ENCODE measurements at places on chromosomes 5 and 9. TPM values are rescaled to one million over a fixed set of nuclear protein-coding genes. Genes with fewer than 3 reads are reported as not detected.

DNA sequence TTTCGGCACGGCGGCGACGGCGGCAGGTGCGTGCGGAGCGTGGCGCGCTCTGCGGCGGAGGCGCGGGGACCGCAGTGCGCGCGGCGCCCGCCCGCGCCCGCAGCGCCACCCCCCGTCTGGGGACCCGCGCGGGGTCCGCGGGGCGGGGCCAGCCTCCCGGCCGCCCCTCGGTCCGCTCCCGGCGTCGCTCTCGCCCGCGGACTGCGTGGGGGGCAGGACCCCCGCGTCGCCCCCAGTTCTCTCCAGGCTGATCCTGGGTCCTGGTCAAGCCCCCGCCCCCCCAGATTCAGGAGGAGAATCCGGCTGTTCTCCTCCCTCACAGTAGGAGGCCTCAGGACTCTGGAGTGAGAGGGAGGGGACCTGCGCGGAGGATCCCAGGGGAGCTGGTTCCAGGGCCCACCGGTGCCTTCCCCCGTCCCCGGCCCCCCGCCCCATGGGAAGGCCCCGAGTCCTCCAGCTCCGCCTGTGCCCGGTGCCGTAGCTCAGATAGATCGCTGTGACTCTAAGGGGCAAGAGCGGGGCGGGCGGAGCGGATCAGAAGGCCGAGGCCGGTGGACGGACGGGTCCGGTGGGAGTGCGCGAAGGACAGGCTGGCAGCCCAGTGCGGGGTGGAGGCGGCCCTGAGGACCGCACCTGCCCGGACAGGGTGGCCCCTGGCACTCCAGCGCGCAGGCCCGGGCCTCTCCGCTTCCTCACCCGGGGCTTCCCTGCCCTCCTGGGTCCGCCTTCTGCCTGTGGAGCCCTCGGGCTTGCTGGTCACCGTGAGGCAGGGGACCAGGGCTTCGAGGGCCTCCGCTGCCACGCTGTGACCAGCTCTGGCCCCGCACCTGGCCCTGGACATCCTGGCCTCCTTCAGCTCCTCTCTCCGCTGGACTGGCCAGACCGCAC, at the start of gene RNF208:
RNF208 (minus strand) TSS at position 51 of the 888 bp plus-strand sequence. CDS start 1,028 bp downstream, outside the sequence.
- peaks cover 20% of the 10 kb centered on the region for H3K4me1 ChIP-seq
- H3K36me3 ChIP-seq = no peaks in the 10 kb centered on the region
- H3K4me3 ChIP-seq = peak within 1 kb of the TSS; percentile 88
- peak; percentile 33 for DNase-seq
- H3K27me3 ChIP-seq = no peaks in the 10 kb centered on the region
- peak within 1 kb of the TSS; percentile 87 for H3K27ac ChIP-seq

DNA sequence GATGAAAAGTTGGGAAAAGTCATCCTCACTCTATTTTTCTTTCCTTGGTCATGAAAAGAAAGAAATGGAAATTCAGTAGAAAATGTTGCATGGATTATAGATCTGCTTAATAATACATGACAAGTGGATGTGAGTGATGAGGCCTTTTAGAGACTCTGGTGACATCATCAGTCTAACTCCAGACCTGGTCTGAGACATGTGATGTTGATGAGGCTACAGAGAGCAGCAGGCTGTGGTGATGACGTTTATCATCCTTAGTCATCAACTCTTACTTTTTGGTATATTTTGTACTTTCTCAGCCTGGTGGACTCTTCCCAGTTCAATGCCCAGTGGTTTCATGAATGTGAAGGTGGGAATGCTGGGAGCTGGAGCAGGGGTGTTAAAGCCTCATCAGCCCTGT, 116.4 kb downstream of the TTLL11 start:
- no peaks in the 10 kb centered on the region for H3K27me3 ChIP-seq
- H3K36me3 ChIP-seq = no peaks in the 10 kb centered on the region

The FANCG gene
- total RNA-seq = 14.5 TPM

DNA sequence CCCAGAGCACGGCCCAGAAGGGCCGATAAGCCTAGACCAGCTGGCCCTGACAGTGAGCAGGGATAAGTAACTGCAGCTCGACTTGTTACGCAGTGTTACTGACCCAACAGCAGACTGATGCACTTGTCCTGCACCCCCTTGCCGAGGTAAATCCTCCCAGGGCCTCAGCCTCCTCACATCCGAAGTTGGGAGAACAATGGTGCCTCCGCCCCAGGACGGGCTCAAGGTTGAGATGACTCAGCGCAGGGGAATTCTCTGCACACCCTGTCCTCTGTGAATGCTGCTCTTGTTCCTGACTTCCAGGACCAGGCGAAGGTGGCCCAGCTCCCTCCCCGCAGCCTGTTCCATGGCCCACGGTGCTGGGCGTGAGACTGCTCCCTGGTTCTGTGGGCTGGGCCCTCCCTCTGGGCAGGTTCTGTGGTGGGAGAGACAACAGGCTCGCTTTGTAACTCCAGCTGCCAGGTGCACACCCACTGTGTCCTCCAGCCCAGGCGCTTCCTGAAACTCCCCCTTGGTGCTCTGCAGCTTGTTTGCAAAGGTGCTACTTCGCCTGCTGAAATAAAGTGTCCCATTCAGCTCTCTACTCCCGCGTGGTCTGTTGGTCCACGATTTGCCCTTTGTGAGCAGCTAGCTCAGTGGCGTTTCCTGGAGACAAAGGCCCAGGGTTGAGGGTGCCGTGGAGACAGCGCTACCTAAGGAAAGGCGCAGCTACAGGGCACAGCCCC, 40.1 kb upstream of the SLC6A19 start:
- DNase-seq = peak; percentile 48
- no peaks in the 10 kb centered on the region for H3K27me3 ChIP-seq
- no peaks in the 10 kb centered on the region for H3K4me1 ChIP-seq

- H3K27me3 ChIP-seq = peaks cover 21% of the 10 kb centered on the region
- peaks cover 3% of the 10 kb centered on the region for H3K4me1 ChIP-seq
- no peaks in the 10 kb centered on the region for H3K36me3 ChIP-seq
- H3K4me3 ChIP-seq = no peak overlapping the region
- no peak overlapping the region for H3K27ac ChIP-seq
Observed at GRCh38 chr9:123996731-123997421, 14.7 kb upstream of the LHX2 start.

DNA sequence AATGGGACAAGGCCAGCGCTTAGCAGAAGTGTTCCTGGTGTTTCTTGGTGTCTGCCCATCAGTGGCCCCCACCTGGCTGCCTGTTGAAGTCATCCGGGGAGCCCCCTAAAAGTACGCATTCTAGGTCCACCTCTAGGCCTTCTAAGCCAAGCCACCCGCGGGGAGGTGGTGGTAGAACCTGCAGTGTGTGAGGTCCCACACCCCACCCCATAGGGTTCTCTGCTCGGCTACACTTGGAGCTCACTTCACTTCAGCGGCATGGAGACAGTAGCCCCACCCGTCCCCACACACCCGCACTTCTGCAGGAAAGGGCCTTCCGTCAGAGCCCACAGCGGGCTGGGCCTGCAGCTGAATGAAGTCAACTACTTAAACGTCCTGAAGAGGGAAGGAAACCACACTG, 29.6 kb upstream of the FCN2 start:
- no peak for DNase-seq
- no peaks in the 10 kb centered on the region for H3K36me3 ChIP-seq
- H3K27me3 ChIP-seq = no peaks in the 10 kb centered on the region
- H3K27ac ChIP-seq = no peak overlapping the region
- no peaks in the 10 kb centered on the region for H3K4me1 ChIP-seq

The ABHD17B gene
- 5.5 TPM for total RNA-seq

- peak; percentile 60 for DNase-seq
- H3K27me3 ChIP-seq = no peaks in the 10 kb centered on the region
- no peaks in the 10 kb centered on the region for H3K36me3 ChIP-seq
- H3K27ac ChIP-seq = no peak overlapping the region
- H3K4me1 ChIP-seq = no peaks in the 10 kb centered on the region
- H3K4me3 ChIP-seq = no peak overlapping the region
Observed at GRCh38 chr9:22433691-22434090, 12.9 kb upstream of the DMRTA1 start.

The PLEKHG4B gene
- 0.42 TPM for total RNA-seq

- H3K4me3 ChIP-seq = peak overlapping the region; percentile 30
- no peaks in the 10 kb centered on the region for H3K36me3 ChIP-seq
- H3K27me3 ChIP-seq = no peaks in the 10 kb centered on the region
- H3K27ac ChIP-seq = peak overlapping the region; percentile 63
Observed at GRCh38 chr9:83219924-83220438, 157.0 kb upstream of the RASEF start.

The CNTLN gene
- total RNA-seq = 2.1 TPM

DNA sequence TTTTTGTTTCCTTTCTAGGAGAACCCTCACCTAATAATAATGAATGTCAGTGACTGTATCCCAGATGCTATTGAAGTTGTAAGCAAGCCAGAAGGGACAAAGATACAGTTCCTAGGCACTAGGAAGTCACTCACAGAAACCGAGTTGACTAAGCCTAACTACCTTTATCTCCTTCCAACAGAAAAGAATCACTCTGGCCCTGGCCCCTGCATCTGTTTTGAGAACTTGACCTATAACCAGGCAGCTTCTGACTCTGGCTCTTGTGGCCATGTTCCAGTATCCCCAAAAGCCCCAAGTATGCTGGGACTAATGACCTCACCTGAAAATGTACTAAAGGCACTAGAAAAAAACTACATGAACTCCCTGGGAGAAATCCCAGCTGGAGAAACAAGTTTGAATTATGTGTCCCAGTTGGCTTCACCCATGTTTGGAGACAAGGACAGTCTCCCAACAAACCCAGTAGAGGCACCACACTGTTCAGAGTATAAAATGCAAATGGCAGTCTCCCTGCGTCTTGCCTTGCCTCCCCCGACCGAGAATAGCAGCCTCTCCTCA, 87.1 kb downstream of the OSMR start:
- H3K27ac ChIP-seq = peak overlapping the region; percentile 31
- H3K4me3 ChIP-seq = no peak overlapping the region
- no peaks in the 10 kb centered on the region for H3K36me3 ChIP-seq
- no peaks in the 10 kb centered on the region for H3K27me3 ChIP-seq
- DNase-seq = no peak

GRCh38 chr5:78005021-78005785, 229.1 kb upstream of the TBCA start:
- no peaks in the 10 kb centered on the region for H3K27me3 ChIP-seq
- peaks cover 8% of the 10 kb centered on the region for H3K4me1 ChIP-seq
- no peaks in the 10 kb centered on the region for H3K36me3 ChIP-seq
- no peak overlapping the region for H3K27ac ChIP-seq
- DNase-seq = no peak

DNA sequence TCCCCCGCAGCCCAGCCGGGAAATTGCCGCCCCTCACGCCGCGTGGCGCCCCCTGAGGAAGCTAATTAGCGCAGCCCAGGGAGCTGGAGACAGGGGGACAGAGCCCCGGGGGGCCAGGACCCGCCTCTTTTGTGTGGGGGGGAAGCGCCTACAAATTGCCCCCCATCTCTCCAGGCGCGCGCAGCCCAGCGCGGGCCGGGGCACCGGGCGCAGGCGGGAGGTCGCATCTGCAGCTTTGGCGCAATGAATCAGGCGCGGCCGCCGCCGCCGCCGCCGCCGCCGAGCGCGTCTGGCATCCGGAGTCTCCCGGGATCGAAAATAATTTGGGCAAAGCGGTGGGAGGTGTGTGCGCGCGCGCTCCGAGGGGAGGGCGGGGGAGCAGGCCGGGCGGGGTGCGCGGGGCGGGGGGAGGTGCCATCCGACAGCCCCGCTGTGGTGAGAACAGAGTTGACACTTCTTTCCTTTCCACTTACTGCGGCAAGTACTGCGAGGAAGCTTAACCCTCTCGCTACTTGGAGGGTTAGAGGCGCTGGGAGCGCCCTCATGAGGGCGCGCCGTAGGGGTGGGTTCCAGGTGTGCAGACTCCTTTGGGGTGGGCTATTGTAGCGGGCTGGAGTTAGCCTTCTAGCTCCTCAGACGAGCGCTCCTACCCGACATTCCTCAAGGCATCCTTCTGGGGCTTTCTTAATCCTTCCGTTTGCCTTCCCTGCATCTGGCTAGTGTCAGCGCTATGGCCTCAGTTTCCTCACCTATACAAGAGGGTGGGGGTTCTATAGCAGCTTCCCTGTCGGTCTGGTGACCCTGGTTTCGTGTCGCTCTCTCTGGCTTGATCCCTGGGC, 63.1 kb downstream of the CXXC5 start:
- H3K27me3 ChIP-seq = no peaks in the 10 kb centered on the region
- DNase-seq = peak; percentile 61
- H3K4me1 ChIP-seq = peaks cover 4% of the 10 kb centered on the region
- H3K27ac ChIP-seq = no peak overlapping the region
- H3K36me3 ChIP-seq = no peaks in the 10 kb centered on the region

- no peaks in the 10 kb centered on the region for H3K4me1 ChIP-seq
- H3K36me3 ChIP-seq = no peaks in the 10 kb centered on the region
- DNase-seq = no peak
- no peak overlapping the region for H3K27ac ChIP-seq
- H3K4me3 ChIP-seq = no peak overlapping the region
Observed at GRCh38 chr5:146751781-146752401, 126.7 kb downstream of the PPP2R2B start.

The PSAT1 gene
- 35.0 TPM for total RNA-seq

- no peak overlapping the region for H3K27ac ChIP-seq
- H3K4me1 ChIP-seq = peaks cover 4% of the 10 kb centered on the region
- H3K36me3 ChIP-seq = no peaks in the 10 kb centered on the region
- no peaks in the 10 kb centered on the region for H3K27me3 ChIP-seq
Observed at GRCh38 chr9:134128727-134129679, 6.9 kb upstream of the WDR5 start.

GRCh38 chr9:130173666-130173983, 1.4 kb downstream of the NCS1 start:
- peak overlapping the region; percentile 70 for H3K4me3 ChIP-seq
- H3K27me3 ChIP-seq = no peaks in the 10 kb centered on the region
- no peaks in the 10 kb centered on the region for H3K36me3 ChIP-seq
- no peak for DNase-seq
- no peaks in the 10 kb centered on the region for H3K4me1 ChIP-seq
- H3K27ac ChIP-seq = no peak overlapping the region

GRCh38 chr5:74517700-74518099, 122.8 kb downstream of the ENC1 start:
- H3K27ac ChIP-seq = no peak overlapping the region
- no peaks in the 10 kb centered on the region for H3K36me3 ChIP-seq
- H3K4me3 ChIP-seq = no peak overlapping the region

The TOR4A gene
- 6.8 TPM for total RNA-seq

- H3K27me3 ChIP-seq = no peaks in the 10 kb centered on the region
- H3K4me1 ChIP-seq = peaks cover 39% of the 10 kb centered on the region
- H3K36me3 ChIP-seq = no peaks in the 10 kb centered on the region
Observed at GRCh38 chr5:139701056-139701741, 53.0 kb downstream of the CXXC5 start.

DNA sequence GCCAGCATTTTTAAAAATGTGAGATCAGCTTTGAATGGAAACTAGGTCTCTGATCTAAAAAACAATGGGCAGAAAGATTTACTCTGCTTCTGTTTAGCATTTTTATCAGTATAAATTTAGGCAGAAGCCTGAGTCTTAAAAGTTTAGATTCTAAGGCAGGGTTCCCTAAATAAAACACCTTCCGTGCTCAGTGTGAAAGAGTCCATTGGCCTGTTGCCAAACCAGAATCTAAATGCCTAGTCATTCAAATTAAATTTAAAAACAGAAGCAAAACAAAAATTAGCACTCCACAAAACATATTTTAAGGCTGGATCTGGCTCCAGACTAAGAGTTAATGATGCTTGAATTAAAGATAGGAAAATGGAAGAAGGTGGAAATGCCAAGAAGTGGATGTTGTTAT, 4.5 kb downstream of the TYRP1 start:
- H3K36me3 ChIP-seq = no peaks in the 10 kb centered on the region
- H3K4me3 ChIP-seq = no peak overlapping the region
- H3K4me1 ChIP-seq = no peaks in the 10 kb centered on the region
- no peak for DNase-seq

Data from pancreas (tissue), 10 donors.